ENCODE measurements at places on chromosomes 1 and 21.

GRCh38 chr1:150931773-150932172 lies 5.6 kb downstream of the SETDB1 start:
- no peak for DNase-seq

DNA sequence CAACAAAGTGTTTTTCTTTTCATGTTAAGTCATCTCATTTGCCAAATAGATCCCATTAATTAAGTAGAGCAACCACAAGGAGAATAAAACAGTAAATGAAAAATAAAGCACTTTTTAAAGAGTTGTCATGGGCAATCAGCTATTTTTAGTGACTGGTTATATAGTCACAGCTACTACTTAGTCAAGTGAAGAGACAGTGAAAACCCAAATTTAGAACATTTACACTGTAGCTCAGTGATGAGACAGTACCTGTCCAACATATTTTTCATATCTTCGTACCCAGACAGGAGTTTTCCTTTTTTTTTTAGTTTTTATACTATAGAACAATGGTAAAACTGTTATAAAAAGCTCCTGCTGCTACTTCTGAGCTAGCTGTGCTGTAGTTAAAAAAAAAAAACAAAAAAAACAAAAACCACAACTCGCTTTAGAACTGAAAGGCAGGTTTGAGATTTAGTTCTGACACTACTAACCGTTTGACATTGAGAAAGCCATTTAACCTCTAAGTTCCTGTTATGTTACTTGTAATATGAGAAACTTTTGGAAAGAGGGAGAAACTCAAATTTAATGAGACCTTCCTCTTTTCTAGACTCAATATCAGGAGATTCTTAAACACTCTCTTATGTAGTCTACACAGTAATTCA lies 777.5 kb downstream of the ADGRL2 start:
- DNase-seq, result no peak

DNA sequence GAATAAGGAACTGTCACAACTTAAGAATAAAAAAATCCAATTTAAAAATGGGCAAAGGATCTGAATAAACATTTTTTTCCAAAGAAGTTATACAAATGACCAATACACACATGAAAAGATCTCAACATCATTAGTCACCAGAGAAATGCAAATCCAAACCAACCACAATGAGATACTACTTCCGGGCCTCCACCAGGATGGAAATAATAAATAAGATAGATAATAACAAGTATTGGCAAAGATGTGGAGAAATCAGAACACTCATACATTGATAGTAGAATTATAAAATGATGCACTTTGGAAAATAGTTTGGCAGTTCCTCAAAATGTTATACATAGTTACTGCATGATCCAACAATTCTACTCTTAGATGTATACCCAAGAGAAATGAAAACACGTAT lies 18.7 kb downstream of the ZSWIM5 start:
- no peak for DNase-seq

GRCh38 chr1:61491497-61491896 lies 233.4 kb downstream of the TM2D1 start:
- no peak for DNase-seq

DNA sequence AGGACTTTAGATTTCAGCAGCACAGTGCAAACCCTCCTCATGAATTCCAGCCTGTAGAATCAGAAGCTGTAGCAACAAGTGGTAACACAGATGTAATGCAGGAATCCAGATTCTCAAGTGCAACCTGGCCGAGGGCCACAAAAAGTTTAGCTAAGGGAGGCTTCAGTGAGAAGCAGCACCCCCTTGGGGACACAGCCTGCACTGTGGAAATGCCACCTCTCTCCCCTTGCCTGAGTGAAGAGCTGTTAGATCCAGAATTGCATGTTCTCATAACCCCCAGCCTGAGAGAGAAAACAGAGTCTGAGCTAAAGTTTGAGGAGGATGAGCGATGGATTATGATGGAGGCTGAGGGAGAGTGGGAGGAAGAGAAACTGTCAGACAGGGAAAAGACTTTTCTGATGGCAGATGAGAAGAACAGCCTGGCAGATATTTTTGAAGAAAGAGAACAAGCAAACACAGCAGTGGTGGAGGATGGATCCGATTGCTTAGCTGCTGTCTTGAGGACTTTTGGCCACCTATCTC lies 80.5 kb upstream of the BMP8A start:
- DNase-seq, result no peak

- no peak for DNase-seq
These were observed 101.9 kb downstream of the PLPP3 start for GRCh38 chr1:56477164-56478111.

- DNase-seq, result no peak
These were observed 65.6 kb upstream of the DAB1 start for GRCh38 chr1:57489358-57490036.

GRCh38 chr1:145747398-145748247 lies 28.3 kb downstream of the CD160 start:
- DNase-seq, result no peak

GRCh38 chr1:27408151-27408550 lies 15.7 kb downstream of the GPR3 start:
- DNase-seq, result no peak

DNA sequence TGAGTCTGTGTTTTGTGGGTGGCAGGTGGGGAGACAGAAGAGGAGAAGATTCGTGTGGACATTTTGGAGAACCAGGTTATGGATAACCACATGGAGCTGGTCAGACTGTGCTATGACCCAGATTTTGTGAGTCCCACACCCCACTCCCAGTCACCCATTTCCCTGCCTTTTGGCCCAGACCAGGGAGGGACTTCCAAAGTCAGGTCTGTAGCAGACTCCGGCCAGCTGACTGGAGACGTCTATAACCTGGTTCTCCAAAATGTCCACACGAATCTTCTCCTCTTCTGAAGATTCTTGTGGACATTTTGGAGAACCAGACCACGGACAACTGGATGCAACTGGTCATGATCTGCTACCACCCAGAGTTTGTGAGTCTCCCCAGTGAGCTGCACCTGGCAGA lies 1.6 kb downstream of the GSTM5 start:
- no peak for DNase-seq

GRCh38 chr1:107683683-107684082 lies 281.3 kb downstream of the VAV3 start:
- no peak for DNase-seq

- no peak for DNase-seq
These were observed 98.6 kb upstream of the KRTAP19-8 start for GRCh38 chr21:31136891-31137290.

GRCh38 chr1:119656410-119656955 lies 8.4 kb upstream of the ZNF697 start:
- no peak for DNase-seq

GRCh38 chr1:47507144-47507543 lies 69.3 kb downstream of the FOXD2 start:
- DNase-seq, result no peak

GRCh38 chr1:55021942-55022546 lies 17.3 kb upstream of the PCSK9 start:
- DNase-seq, result no peak

DNA sequence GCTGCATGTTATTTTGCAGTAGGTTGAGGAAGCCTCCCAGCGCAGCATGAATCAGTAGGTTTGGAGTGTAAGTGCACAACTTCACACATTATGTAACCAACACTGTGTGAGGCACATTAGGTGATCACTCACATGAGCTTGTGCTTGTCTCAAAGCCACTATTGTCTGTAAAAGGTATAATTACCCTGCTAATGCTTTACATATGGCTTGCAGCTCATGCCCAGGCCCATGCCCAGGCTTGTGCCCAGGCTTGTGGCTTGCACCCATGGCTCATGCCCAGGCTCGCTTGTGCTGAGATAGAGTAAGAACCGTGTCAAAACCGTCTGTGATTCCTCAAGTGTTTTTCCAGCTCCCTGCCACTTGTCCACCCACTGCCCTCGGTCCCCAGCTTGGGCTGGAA lies 596.3 kb downstream of the LTN1 start:
- DNase-seq, result no peak

- DNase-seq, result no peak
These were observed 91.6 kb upstream of the COL6A1 start for GRCh38 chr21:45889961-45890360.

DNA sequence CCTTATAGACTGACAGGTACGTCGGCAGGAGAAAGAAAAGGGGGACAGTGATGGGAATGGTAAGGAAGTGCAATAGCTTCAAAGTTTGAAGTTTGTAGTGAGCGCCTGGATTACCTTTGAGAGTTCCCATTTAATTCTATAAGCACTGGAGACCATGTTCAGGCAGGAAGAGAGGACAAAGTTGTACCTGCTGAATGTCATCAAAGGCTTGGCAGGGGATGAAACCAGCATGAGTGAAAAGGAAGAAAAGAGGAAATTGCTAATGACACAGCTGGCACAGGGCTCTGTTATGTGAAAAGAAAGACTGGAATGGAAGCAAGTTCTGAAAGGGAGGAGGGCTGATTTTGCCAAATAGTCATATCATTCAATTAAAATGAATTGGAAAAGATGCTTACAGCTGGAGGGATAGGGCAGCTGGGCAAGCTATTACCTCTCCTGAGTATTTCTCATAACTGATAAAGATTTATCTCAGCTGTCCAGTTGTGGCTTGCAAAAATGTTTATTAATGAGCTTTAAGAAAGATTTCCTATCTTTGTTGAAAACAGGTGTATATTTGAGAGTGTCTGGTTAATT lies 109.2 kb downstream of the HMCN1 start:
- no peak for DNase-seq

GRCh38 chr1:206833106-206833680 lies 32.2 kb upstream of the IL20 start:
- DNase-seq, result no peak

DNA sequence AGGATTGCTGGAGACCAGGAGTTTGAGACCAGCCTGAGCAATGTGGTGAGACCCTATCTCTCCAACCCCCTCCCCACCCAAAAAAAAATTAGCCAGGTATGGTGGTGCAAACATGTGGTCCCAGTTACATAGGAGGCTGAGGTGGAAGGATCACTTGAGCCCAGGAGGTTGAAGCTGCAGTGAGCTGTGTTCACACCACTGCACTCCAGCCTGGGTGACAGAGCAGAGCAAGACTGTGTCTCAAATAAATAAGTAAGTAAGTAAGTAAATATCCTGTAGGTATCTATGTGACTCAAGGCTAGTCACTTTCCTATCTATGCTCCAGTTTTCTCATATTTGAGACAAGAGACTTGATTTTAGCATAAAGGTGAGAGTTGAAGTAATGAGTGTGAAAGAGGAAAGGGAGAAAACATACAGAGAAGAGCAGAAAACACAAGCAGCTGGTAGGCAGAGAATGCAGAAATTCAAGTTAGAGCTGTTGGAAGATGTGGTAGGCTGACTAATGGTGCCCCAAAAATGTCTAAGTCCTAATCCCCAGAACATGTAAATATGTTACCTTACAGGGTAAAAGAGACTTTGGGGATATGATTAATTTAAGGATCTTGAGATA lies 7.5 kb downstream of the PPP1R12B start:
- no peak for DNase-seq

- DNase-seq, result no peak
These were observed 544.7 kb downstream of the NPHP4 start for GRCh38 chr1:5447503-5447960.

- DNase-seq, result no peak
These were observed 1.1 kb upstream of the COQ8A start for GRCh38 chr1:226938903-226939437.

DNA sequence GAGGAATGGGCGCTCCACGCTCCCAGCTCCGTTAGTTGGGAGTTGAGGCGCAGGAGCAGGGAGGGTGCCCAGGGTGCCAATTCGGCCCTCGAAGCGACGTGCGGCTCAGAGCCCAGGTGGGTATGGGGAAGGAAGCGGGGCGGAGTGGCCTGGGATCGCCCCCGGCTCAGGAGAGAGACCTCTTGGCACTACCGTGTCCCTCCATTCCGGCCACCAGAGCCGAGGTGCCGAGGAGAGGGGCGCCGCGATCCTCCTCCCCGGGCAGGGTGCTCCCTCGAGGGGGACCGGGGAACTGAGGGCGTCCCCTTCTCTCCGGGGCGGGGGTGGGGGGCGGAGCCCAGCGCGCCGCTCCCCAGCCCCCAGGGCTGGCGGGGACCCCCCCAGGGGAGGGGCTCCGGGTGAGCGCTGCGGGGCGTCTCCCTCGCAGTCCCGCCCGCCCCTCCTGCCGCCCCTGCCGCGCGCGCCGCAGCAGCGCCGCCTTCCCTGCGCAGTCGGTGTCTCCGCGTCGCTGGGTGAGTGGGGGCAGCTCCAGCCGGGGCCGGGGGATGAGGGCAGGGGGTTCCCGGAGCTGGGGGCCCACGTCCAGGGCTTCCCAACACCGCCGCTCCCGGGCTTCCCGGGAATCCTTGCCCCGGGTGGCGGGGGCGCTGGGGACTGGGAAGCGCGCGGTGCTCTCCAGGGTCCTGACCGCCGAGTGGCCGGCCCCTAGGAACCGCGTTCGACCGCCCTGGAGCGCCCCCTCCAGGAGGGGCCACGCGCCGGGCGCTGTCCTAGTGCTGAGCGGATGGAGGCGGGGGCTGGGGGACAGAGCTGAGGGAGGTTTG lies at the start of gene HPCA:
HPCA (plus strand) TSS at position 488 of the 824 bp plus-strand sequence. CDS start 2,408 bp downstream, outside the sequence.
- DNase-seq, result no peak

- no peak for DNase-seq
These were observed 55.4 kb upstream of the KIF26B start for GRCh38 chr1:245099401-245099800.

DNA sequence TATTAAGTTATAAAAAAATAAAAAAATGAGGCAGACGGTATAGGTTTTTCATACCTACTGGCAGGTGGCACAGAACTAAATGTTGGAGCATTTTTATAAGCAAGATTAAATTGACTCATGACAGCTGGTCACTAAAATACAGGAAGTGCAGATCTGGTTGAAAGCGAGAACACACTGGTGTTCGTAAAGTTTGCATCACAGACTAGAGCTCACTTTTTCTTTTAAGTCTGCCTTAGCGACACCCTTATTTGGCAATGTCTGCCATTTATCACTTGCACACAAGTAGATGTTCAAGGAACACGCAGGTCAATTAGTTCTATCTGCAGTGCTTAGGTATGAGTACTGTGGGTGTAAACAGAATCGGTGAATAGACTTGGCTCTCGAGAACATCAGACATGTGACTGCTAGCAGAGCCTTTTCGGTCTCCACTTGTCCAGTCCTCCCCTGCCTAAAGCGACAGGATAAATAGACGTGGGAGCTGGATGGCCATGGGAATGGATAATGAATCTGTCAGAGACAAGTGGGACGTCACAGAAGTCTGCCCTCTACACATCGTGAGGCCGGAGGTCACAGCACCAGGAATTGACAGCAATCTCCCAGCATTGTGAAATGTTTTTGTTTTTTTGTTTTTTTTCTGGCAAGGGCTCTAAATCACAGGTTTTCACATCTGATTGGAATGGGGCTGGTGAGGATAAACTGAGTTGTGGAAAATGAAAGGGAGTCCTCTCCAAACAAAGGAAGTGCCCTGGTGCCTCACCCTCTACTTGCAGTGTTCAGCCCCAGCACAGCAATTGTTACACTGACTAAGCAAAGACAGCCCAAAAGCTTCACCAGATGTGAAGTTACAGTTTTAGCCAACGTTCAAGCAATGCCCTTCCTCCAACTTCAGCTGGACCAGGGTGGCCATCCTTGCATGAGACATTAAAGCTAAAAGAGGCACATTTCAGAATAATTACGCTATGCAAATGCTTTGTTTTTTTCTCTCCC lies 248.9 kb downstream of the NTNG1 start:
- DNase-seq, result no peak

GRCh38 chr1:209789245-209789644 lies 4.9 kb upstream of the C1orf74 start:
- no peak for DNase-seq

GRCh38 chr1:19128968-19129514 lies 81.0 kb downstream of the UBR4 start:
- DNase-seq, result no peak
